Activated CD4-positive, alpha-beta T cell treated with anti-CD3 and anti-CD28 coated beads for 1 hour (primary cell): ENCODE measurements at places on chromosomes 6 and 20.
A peak's percentile ranks its signal among the peaks of the same experiment; 100 is the strongest.

DNA sequence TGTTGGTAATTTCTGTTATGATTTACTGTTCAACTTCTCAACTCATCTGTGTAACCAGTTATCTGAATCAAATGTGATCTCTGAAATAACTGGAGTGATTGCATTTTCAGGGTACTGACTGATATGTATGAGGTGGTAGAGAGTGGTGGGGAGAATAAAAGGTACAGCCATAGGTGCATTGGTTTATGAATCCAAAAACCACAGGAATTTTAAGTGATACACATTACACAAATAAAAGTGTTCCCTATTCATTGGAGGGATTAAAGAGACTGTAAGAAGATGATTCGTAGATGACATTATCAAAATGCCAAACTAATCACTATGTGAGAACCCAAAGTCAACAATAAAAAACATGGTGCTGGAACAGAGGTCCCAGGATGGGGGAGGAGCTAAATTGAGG is 158.7 kb upstream of the RSPO3 start:
- no peak for DNase-seq

- no peak for DNase-seq
These were observed 380.7 kb upstream of the BTBD3 start for GRCh38 chr20:11537032-11537431.

DNA sequence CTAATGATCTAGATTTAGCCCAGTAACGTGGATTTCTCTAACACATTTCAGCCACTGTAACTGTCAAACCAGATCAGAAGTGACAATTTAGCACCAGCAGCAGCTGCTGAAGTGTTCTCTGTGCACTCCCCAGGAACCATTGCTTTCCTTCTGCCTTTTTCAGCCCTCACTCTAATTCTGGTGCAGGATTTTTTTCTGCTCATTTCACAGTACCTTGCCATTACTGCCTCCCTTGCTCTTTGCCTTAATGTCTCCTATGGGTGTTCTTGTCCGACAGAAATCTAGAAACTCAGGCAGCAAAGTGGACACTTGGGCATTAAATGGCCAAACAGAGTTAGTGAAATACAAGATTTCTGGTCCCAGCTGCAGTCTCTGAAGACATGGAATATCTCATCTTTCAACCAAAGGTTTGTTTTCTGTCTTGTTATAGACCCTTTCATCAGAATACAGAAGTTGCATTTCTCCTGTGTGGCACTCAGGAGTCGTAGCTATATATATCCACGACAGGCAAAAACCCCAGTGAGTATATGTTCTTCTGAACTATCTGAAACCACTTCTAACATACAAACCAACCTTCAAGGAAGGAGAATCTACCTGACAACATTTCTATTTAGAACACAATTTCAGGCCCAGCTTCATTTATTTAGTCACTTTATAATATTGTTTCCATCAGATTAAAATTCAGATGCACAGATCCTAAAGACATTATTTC is 92.9 kb downstream of the THEMIS start:
- DNase-seq: no peak

GRCh38 chr6:70575899-70576495 is 9.3 kb downstream of the SDHAF4 start:
- DNase-seq: no peak

GRCh38 chr6:130259140-130259539 is 36.4 kb upstream of the SAMD3 start:
- no peak for DNase-seq

GRCh38 chr6:100336876-100337275 is 127.8 kb downstream of the SIM1 start:
- DNase-seq: no peak

DNA sequence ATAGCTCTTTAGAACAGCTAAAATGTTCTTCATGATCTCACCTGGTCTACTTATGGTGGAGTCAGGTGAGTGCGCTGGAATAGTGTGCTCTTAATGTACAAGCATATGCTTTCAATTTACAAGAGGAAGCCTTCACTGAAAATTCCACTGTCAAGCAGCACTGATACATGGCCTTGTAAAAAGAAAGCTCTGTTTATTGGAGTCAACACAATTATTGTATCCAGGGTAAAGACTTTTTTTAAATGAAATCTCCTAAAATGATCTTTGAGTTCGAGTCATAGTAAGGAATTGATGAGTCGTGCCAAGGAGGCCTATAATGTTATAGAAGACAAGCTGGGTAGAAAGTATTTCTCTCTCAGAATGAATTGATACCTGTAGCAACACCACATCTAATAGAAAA is 41.6 kb upstream of the CARMIL1 start:
- no peak for DNase-seq

- DNase-seq: no peak
These were observed 194.5 kb upstream of the KHDRBS2 start for GRCh38 chr6:62480544-62480943.

- no peak for DNase-seq
These were observed 47.9 kb upstream of the RNF8 start for GRCh38 chr6:37305841-37306425.

GRCh38 chr20:33570743-33571142 is 80.8 kb downstream of the CBFA2T2 start:
- DNase-seq: no peak

DNA sequence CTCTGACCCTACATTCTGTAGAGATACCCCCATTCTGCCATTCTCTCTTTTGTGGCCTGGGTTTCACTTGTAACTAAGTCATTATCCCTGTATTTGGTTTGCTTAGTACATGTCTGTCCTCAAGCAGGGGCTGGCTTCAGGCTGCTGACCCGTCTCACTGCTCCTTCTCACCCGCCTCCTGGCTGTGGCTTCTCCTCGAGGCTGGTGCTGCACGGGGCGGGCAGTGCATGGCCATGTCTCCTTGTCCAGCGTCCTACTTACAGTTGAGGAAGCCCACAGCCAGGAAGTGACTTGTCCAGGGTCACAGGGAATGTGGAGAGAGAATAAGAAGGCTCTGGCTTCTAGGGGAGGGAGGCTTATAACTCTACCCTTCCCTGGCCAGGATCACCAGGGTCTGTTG is 11.3 kb downstream of the GTSF1L start:
- DNase-seq: no peak

- peak; percentile 24 for DNase-seq
These were observed 897 bp downstream of the RANBP9 start for GRCh38 chr6:13710552-13711323.

- DNase-seq: no peak
These were observed 238.8 kb downstream of the TSHZ2 start for GRCh38 chr20:53210931-53211330.

- no peak for DNase-seq
These were observed 124.6 kb downstream of the REV3L start for GRCh38 chr6:111358454-111358853.

- no peak for DNase-seq
These were observed 368.1 kb downstream of the NRN1 start for GRCh38 chr6:5638666-5639065.

- DNase-seq: no peak
These were observed 88.1 kb upstream of the IFNGR1 start for GRCh38 chr6:137307163-137307854.
